ENCODE measurements at places on chromosomes 1 and 21.

- no peak for DNase-seq
Measured at GRCh38 chr1:165468253-165468652, 23.3 kb upstream of the RXRG start.

GRCh38 chr1:70376196-70376595 lies 21.7 kb upstream of the ANKRD13C start:
- no peak for DNase-seq

- DNase-seq, result peak; percentile 66
Measured at GRCh38 chr1:38527373-38527966, 332.1 kb downstream of the RRAGC start.

- no peak for DNase-seq
Measured at GRCh38 chr21:43867332-43867703, 2.3 kb downstream of the AGPAT3 start.

- no peak for DNase-seq
Measured at GRCh38 chr21:28636752-28637691, 355.7 kb downstream of the LTN1 start.

DNA sequence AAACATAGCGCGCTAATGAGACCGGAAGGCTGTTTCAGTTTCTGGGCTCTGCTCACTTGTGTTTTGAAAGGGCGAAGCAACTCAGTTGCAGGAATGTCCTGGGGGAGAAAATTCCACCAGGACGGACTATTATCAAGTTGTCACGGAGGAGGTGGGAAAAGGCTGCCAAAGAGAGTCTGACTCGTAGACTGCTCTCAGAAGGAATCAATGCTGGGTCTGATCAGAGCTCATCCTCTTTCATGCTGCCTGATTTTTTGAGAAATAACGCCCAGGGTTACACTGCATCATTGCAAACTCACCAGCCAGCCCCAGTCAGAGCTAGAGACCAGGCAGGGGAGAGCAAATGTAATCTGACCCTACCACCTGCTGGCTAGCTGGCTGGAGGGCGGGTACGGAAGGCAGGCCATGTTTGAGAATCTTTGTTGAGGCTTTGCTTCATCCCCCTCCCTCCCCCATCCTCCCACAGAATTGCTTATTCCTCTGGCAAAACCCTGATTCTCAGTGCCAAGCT lies 36.4 kb upstream of the BCL9 start:
- DNase-seq, result no peak

- no peak for DNase-seq
Measured at GRCh38 chr1:204093781-204094180, 20.9 kb downstream of the SOX13 start.

DNA sequence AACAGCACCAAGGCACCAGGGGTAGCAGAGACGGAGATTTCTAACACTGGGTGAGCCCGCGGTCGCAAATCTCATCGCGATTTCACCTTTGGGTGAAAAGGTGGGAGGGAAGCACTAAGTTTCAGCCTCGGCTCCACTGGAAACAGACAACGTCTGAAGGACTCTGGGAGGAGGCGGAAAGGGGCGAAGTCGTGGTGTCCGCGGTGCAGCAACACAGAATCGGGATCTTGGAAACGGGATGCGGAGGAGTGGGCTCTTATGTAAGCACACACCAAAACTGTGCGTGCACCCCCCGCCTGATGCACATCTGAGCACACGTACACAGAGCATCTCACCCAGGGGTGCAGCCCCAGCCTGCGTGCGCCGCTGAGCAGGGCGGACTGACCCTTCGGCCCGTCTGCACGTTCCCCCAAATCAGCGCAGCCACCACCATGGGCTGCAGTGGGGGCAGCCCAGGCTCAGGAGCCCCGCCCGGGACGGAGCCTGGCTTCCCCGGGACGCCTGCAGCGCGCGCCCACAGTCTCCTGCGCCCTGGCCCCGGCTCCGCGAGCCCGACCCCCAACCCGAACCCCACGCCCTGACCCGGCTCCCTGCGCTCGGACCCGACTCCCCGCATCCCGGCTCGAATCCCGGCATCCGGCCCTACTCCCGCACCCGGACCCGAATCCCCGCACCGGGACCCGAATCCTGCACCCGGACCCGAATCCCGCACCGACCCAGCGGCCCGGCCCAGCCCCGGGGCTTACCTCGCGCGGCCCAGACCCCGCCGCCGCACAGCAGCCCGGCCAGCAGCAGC lies 670 bp downstream of the CLSTN1 start:
- peak; percentile 9 for DNase-seq

DNA sequence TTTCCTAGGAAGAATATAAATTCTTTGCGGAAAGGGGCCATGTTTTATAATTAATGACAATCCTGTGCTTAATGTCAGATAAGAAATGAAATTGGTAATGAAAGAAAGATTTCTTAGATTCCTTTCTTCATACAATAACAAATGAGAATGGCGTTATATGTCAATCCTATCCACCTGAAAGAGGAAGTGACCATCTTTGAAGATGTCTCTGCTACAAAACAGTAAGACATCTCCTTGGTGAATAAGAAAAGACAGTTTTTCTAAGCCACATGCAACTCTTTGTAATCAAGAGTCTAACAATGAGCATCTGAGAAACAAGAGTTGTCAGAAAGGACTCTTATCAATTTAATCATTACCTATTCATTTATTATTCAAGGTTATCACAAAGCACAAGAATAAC lies 286.0 kb downstream of the VAV3 start:
- no peak for DNase-seq

- DNase-seq, result no peak
Measured at GRCh38 chr1:4322881-4323280, 331.5 kb upstream of the AJAP1 start.

DNA sequence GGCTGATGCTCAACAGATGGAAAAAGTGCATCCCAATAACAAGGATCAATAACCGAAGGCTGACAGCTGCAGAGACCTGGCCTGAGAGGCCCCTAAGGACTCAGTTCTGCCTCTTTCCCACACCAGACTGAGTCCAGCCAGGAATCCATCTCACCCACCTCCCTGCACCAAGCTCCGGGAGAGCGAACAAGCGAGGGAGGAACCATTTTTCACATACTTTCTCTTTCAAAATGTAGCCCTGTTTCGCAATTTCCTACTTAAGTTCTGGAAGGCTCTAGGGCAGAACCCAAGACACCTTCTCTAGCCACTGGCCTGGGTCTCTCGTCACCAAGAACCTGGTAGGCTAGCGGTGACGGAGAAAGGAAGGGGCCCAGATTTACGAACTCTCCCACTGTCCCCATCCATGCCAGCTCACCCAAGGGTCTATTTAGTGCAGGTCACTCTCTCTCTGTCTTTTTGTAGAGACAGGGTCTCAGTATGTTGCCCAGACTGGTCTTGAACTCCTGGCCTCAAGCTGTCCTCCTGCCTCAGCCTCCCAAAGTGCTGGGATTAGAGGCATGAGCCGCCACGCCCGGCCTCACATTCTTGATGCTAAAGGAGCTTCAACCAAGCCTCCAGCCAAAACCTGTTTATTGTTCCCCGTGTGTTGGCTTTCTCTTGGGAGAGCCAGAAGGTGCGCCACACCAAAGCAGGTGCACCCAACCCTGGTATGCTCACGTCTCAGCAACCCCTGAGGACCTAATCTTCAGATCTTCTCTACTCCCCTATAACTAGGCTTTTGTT lies 10.9 kb upstream of the GNL2 start:
- DNase-seq, result no peak

DNA sequence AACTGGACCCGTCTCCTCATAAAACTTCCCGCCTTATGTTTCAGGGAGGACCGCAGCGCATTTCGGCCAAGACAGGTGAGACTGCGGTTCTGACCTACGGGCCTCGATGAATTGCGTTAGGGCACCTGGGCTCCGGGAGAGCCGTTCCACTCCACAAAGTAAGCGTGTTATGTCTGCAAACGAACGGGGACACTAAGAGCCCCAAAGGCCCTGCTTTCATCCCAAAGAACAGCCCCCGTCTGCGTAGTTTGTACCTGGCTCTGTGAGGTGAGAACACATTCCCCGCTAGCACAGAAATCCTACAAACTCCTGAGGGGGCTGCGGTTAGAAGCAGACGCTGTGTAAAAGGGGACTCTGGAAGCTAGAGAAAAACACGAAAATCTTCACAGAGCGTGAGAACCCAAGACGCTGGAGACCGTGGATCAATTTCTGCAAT lies 41.6 kb upstream of the PPIAL4F start:
- DNase-seq, result no peak

DNA sequence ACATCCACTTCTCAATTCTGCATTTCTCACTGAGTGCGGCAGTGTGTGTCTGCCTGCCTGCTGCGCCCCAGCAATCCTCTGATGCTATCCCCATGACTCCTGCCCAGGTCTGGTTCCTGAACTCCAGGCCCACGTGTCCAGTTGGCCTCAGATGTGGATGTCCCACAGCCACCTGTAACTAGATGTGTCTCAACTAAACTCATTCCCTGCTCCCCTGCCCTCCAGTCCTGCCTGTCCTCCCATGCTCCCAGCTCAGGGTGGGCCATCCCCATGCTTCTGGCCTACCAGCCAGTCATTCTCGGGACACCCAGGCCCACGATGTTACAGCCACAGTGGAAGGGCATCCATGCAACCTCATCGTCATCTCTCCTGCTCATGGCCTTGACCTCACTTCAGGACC lies 76.8 kb downstream of the STUM start:
- DNase-seq, result no peak

DNA sequence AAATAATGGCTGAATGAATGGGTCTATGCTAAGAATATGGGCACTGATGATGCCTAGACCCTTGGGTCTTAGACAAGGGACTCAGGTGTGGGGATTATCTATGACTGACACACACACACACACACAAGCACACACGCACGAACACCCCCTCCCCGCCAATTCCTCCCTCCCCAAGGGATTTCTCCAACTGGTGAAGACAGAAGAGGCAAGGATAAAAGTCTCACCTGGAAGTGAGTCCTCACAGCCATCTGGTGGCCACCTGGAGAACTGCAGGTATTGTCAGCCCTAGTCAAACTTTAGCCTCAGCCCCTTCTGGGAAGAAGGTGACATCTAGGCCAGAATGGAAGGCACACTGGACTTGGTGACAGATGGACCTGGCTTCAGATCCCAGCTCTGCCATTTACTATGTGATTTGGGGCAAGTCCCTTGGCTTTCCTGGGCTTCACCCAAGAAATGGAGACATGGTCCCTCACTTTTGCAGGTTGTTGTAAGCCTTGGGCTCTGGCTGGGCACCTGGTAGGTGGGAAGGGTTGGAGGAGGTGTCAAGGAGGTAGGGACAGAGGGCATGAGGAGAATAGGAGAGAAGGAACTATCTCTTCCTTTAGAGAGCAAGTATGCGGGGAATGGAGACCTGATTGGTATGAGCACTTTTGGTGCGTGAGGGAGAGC lies 4.0 kb upstream of the GPR3 start:
- peak; percentile 83 for DNase-seq

- peak; percentile 46 for DNase-seq
Measured at GRCh38 chr1:115980998-115981993, 5.0 kb downstream of the SLC22A15 start.
